Activated CD4-positive, alpha-beta T cell treated with anti-CD3 and anti-CD28 coated beads for 24 hours (primary cell): ENCODE measurements at places on chromosomes 3 and 15.

- DNase-seq: no peak
These were observed 40.7 kb downstream of the STARD9 start for GRCh38 chr15:42616107-42616506.

- DNase-seq: peak; percentile 48
These were observed 748 bp downstream of the CCNL1 start for GRCh38 chr3:157159037-157159761.

- DNase-seq: no peak
These were observed 116.6 kb downstream of the TOP2B start for GRCh38 chr3:25547943-25548674.

GRCh38 chr15:60519218-60519617, 40.3 kb upstream of the ICE2 start:
- no peak for DNase-seq

- DNase-seq: no peak
These were observed 5.0 kb downstream of the MYD88 start for GRCh38 chr3:38143511-38143910.

- no peak for DNase-seq
These were observed 56.2 kb downstream of the EIF3J start for GRCh38 chr15:44593042-44593736.

DNA sequence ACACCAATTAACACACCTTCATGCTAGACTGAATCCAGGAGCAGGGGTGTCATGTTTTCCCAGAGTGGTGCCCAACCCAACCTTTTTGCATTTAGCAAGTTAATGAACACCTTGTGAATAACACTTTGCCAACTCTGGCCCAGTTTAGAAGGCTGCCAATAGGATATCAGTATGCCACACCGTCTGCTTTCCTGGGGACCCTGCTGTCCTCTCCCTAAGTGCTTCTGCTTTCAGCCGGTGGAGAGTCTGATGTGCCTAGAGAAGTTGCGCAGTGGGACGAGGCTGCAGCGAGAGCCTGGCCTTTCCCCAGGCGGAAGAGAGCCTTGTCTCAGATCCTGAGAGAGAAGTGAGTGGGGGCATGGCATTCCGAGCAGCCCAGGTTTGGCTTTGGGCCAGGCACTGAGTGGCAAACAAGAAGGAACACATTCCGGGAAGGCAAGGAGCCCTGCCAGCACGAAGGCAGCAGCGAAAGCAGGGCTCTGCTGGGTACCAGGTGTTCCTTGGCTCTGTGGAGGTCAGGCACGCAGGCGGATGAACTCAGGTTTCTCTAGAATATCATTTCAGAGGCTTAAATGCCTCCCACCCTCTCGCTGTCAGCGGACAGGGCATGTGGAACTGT, 36.9 kb downstream of the SENP8 start:
- DNase-seq: no peak

- no peak for DNase-seq
These were observed 227.3 kb upstream of the C2CD4B start for GRCh38 chr15:62392376-62392775.

- DNase-seq: peak; percentile 25
These were observed 46.1 kb downstream of the RFTN1 start for GRCh38 chr3:16467393-16467792.

DNA sequence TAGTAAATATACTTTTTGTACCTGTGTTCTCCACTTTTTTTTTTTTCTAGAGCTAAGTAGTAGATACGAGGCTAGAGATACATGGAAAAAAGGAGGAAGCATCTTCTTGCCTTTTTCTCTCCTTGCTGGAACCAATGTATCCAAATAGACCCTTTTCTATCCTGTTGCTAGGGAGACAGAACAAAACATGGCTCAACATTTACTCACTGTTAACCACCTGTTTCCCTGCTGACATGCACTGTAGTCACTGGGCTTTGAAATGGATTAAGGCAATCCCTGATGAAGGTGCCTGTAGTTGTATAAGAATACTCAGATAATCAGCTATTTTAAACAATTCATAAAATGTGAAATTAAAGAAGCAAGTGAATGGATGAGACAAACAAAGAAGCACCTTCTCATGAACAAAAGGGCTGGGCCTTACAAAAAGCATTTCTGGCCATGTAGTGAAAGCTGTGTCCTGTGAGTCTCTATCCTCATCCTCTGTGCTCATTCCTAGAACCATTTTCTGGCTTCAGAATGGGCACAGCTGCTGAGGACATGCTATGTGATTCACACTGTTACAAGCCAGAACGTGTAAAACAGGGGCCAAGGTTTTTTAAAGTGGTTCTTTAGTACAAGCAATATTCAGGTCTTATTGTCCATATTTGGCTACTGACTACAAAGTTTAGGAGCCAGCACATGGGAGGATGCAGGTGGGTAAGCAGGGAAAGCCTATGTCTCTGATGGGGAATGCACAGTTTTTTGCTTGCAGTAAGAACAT, 100.4 kb upstream of the NDN start:
- DNase-seq: no peak

DNA sequence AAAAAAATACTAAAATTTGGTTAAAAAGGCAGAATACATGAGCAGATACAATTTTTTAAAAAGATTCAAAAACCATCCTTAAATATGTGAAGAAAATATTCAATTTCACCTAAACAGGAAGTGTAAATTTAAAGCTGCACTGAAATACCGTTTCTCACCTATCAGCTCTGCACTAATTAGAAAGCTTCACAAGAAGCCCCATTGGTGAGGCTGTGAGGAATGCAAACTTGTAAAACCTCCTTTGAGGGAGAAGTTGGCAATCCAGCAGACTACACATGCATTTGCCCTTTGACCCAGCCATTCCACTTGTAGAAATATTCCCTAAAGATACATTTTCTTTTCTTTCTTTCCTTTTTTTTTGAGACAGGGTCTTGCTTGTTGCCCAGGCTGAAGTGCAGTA, 18.8 kb downstream of the BLM start:
- DNase-seq: no peak

- DNase-seq: no peak
These were observed 165.8 kb downstream of the NUP210 start for GRCh38 chr3:13254028-13254951.

DNA sequence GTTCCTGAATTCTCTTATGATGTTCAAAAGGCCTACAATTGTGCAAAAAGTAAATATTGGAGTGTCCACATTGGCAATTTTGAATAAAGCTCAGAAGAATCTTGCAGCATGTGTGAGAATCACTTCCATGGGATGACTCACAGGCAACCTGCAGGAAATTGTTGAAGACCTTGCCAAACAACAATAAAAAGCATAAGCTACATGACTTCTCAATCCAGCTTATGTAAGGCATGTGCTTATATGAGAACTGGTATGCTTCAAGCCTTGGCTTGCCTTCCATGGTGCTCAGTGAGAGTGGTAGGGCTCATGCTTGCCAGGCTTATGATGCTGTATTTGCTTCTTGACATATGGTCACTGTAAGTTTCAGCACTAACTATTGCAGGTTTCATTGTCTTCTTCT, 18.4 kb upstream of the BCHE start:
- no peak for DNase-seq

GRCh38 chr3:13051066-13051465, 22.2 kb downstream of the IQSEC1 start:
- DNase-seq: no peak

DNA sequence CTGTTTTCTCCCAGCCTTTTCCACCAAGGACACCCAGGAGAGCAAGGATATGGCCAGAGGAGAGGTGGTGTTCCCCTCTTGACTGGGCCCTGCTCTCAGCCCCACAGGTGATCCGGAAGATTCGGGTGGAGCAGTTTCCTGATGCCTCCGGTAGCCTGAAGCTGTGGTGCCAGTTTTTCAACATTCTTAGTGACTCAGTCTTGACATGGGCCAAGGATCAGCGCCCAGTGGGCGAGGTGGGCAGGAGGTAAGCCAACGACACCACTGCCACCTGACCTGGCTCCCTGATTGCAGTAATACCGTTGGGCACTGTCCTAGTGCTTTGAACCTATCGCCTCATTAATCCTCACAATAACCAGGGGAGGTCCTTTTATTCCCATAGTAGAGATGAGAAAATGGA, 25.3 kb upstream of the SLC28A1 start:
- no peak for DNase-seq

DNA sequence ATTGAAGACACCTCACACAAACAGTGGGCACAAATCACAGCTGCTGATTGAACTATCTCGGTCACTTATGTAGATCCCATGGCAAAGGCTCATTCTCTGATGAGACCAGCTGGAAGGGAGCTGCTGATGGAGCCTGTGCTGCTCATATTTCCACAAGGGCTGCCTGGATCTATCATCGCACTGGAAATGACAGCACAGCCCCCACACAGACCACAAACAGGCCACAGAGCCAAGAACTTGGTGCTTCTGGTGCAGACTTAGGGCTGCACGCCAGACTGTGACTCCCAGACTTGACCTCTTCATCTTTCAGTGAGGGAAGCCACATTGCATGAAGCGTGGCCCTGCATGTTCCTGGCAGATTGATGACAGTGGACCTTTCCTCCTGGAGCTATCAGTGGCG, 197.6 kb downstream of the MINAR1 start:
- no peak for DNase-seq

DNA sequence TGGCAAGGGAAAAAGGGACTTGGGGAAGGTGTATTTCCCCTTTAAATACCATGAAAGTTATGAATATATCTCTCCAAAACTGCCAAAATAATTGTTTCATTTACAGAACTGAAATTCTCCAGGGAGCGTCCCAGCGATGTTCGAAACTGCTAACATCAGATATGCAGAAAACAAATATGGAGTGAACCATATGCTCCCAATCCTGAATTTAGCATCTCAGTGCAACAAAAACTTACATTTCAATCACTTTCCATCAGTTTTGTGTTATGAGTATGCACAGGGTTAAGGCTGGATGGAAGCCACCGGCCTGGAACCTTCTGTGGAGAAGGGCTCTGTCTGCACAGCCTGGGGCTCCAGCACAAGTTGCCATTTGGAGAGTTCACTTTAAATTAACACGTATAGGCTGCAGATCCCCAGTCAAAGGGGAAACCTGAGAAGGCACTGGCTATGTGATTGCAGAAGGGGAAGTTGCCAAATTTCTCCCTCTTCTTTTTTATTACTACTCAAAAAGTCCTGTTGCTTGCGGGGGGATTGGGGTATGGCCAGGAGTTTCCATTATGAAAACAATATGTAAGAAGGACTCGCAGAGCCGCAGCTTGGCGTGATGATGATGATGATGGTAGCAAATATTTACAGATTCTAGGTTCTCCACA, 56.9 kb upstream of the FOXP1 start:
- no peak for DNase-seq

DNA sequence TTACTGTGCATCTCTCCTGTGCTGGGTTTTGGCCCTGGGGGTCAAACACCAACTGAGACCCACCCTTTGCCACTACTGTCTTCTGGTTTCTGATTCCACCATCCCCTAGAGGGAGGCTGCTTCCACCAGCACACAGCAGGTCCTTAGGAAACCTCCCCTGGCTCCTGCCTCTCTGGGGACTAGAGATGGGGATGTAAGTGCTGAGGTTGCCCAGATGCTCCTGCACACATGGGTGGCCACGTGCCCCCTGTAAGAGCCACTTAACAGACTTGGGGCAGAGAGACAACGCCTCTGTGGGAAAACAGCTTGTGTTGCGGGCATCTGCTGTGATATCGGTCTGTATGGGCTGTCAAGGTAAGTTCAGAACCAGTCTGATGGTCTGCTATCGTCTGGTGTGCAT, 83.4 kb downstream of the ATP2B2 start:
- no peak for DNase-seq

DNA sequence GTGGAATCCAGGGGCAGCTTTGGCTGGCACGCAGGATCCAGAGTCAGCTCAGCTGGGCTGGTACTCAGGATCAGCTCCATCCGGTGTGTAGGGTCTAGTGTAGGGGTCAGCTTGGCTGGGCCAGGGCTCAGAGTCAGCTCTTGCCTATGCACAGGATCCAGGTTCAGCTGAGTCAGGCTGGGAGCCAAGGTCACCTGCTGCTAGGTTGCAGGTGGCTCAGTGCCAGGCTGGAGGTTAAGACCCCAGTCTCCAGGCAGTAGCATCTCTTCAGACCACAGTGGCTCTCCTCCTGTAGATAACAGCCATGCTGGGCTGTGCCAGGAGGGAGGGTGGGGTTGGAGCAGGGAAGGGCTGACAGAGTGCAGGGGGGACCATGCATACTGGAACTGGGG, 1.8 kb downstream of the HYAL3 start:
- DNase-seq: no peak

DNA sequence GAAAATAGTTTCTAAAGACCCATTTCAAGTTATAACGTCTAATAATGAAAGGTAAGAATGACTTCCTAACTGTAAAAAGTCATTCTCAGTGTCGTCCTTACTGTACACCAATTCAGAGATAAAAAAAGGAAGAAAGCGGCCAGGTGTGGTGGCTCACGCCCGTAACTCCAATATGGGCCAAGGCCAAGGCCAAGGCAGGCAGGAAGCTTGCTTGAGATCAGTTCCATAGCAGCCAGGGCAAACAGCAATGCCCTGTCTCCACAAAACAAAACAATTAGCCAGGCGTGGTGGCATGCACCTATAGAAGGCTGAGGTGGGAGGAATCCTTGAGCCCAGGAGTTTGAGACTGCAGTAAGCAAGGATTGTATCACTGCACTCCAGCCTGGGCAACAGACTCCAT, 31.9 kb downstream of the UBXN7 start:
- no peak for DNase-seq

GRCh38 chr15:48285329-48286214, 45.7 kb upstream of the DUT start:
- peak; percentile 4 for DNase-seq

DNA sequence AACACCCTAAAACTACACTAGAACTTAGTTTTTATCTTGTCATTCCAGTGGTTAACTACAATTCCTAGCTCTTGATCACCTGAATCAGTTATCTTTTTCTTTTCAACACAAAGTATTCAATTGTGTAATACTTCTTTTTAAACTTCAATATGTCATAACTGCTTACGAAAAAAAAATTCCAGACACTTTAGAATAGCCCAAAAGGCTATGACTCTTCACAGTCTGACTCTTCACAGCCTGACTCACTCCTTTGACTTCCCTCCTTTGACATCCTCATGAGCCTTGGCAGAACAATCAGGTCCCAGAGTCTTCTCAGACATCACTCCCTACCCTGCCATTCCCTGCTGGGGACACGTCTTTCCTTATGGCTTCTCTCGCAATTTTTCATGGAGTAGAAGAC, 727.1 kb downstream of the ROBO1 start:
- no peak for DNase-seq

- no peak for DNase-seq
These were observed 77.5 kb upstream of the IL12A start for GRCh38 chr3:159910991-159911663.

DNA sequence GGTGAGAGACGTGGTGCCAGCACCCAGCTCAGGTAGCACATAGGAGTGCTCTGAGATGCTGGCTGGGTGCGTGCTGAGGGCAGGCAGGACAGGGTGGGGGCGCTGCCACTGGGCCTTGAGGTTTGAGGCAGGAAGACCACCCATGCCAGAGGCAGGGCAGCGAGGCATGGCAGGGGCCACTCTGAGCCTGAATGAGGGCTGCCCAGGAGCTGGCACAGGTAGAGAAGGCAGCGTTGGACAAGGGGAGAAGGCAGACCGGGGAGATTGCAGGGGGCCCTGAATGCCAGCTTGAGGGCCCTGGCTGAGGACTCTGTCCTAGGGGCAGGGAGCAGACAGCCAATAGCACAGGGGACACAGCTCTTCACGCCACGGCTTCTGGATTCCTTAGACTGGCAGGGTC, 50.2 kb downstream of the ADAMTS7 start:
- no peak for DNase-seq

GRCh38 chr3:147384210-147385058, 21.9 kb downstream of the ZIC4 start:
- DNase-seq: no peak

- DNase-seq: no peak
These were observed 74.8 kb downstream of the NR1I2 start for GRCh38 chr3:119856695-119857094.

- no peak for DNase-seq
These were observed 93.4 kb downstream of the MBNL1 start for GRCh38 chr3:152362086-152362485.
